Activated T-cell treated with anti-CD3 and anti-CD28 coated beads, Interleukin-2, amount 50 U/mL, for 1 hour (primary cell): ENCODE measurements at places on chromosomes 13 and 19.

DNA sequence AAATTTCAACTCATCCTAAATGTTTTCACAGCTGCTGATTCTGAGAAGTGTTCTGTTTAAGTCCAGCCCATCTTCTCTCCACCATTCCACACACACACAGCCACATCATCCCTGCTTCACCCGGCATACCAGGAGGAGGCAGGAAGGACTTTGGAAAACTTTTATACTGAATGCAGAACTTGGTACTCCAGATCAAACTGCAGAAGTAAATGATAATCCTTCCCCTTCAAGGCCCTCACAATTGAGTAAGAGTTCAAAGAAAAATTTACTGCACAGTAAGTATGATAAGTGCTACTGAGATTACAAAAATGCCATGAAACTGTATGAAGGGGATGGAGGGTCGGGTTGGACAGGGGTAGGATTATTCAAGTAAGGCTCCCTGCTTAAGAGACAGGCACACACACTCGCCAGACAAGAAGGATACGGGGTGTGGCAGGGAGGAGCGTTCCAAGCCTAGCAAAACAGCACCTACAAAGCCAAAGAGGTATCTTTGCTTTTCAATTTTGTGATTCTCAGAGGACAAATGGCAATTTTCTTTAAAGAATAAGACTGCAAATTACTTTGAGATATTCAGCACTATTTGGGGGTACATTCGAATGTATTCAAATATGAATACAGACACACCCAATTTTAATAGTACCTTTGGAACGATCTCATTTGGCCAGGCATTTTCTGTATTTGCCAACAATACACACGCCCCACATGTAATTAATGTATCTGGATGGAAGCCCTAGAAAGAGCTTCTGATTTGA lies 2.5 kb downstream of the USP12 start:
- no peak for DNase-seq

DNA sequence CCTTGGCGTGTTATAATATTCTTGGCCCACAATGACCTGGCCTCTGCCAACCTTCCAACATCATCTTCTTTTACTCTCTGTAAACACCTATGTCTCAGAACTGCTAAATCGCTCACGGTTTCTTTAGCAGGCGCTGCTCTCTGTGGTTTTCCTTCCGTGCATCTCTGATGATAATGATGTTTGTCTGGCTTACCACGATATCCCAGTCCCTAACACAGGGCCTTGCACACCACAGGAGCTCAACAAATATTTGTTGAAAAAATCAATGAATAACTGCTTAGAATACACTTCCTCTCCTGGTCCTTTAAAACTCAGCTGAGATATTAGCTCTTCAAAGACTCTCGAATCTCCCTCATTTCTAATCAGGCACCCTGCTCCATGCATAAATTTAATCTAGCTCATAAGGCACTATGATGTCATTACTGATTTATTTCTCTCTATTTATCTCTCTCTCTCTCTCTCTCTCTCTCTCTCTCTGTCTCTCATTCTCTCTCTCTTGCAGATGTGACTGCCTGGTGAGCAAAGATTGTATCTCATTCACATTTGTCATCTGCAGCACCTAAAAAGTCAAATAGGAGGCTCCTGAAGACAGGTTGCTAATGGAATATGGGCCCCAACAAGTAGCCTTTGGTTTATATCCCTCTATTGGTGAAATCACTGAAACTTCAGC lies 206.4 kb downstream of the NHLRC3 start:
- DNase-seq: no peak

GRCh38 chr13:22012686-22013085 lies 341.8 kb downstream of the FGF9 start:
- no peak for DNase-seq

DNA sequence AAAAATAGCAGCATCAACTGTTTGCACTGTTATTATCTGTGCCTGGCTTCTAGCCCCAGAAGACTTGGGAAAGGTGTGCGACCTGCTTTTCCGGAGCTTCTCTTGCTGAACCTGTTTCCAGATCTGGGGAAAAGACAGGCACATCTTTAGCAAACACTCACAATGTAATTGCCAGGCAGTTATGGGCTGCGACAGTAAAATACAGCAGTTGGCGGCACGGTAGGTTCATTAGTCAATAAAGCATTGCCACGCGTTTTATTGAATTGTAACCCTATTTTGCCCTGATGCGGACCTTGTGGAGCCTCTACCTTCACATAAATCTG lies 223.7 kb upstream of the TSHZ3 start:
- no peak for DNase-seq

DNA sequence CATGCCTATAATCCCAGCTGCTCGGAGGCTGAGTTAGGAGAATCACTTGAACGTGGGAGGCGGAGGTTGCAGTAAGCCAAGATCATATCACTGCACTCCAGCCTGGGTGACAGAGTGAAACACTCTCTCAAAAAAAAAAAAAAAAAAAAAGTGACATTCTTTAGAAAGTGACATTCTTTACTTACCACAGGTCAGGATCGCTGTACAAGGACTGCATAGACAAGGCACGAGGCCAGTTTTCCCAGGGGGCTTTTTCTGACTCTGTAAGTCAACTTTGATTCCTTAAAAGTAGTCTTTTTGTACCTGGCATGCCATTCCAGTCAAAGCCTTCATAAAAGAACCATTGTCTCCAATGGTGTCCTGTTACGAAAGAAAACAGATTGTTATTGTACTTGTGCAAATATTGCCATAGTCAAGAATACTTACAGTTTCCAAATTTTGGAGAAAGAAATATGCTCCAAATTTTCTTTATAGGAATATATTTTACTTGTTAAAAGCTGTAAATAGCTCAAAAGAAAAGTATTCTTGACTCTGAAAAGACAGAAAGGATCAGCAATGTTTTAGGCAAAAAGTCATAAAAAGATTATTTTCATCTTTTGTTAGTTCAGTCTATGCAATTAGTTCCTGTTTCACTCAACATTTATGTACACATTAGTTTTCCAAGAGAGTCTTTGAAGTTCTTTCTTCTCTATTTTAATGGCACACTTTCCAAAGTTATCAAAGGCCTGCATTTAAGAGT lies 39.3 kb downstream of the CEACAM1 start:
- no peak for DNase-seq

DNA sequence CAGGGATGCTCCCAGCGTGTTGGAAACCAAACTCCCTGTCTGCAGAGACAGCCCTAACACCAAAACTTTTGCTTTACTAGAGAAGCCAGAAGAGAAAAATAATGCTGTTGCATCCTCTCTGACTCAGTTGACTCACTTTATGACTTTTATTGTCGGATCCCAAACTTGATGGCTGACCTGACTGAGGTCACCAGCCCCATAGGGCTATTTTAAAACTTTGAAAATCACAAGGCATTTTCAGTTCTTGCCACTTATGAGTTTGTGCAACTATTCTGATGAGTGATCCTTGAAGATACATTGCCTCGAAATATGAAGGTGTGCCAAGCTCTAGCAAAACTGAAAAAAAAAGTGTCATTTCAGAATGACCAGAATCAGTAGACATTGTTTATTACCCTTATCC lies 320.2 kb downstream of the DLEU7 start:
- no peak for DNase-seq

- no peak for DNase-seq
Measured at GRCh38 chr13:74230984-74231501, 96.8 kb upstream of the KLF12 start.

DNA sequence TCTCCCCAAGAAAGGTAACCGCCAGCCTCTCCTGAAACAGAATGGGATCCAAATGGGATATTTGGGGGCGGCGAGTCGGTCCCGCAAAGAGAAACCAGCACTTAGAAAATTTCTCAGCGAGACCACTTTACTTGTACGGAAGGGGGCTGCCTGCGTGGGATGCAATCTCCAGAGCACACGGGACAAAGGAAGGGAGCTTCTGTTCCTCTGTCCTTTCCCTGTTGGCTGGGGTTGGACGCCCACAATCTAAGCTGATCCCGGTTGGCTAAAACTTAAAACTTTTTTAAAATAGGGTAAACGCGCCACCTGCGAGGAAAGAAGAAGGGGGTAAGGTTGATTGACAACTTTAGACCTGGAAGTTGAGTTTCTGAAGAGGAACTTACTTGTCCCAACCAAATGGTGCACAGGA lies 826 bp upstream of the BSG start:
- DNase-seq: no peak

- no peak for DNase-seq
Measured at GRCh38 chr13:40518481-40518882, 148.0 kb downstream of the FOXO1 start.

GRCh38 chr13:100707818-100708740 lies 33.5 kb upstream of the TMTC4 start:
- DNase-seq: no peak

DNA sequence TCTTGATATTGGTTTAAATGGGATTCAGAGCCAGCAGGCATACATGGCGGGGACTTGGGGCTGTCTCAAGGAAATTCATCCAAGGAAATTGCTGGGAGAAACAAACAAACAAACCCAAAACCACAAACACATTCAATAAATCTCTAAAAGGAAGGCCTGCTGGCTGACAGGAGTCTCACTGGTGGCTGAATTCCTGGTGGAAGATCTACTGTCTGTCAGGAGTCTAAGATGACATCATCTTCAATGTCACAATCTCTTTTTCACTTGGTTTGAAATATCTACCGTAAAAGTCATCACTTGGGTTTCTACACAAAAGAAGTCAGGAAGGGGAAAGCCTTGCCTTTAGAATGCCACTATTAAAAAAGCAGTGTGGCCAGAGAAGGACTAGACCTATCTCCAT lies 87.9 kb downstream of the KLF5 start:
- DNase-seq: no peak

DNA sequence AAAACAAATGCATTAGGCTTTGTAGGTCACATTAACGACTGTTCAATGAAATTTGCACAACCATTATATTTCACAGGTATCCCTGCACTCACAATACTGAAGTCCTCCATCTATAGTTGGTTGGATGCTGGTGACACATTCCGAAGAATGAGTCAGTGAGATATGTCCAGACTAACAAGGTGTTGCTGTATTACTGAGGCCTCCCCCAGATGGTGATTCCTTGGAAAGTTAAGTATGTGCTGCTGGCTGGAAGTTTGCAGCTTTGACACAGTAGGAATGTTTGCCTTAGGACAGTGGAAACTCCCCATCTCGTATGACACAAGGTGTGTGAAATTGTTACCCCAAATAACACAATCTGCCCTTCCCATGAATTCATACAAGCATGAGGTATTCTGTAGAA lies 46.6 kb downstream of the FGF14 start:
- DNase-seq: no peak

DNA sequence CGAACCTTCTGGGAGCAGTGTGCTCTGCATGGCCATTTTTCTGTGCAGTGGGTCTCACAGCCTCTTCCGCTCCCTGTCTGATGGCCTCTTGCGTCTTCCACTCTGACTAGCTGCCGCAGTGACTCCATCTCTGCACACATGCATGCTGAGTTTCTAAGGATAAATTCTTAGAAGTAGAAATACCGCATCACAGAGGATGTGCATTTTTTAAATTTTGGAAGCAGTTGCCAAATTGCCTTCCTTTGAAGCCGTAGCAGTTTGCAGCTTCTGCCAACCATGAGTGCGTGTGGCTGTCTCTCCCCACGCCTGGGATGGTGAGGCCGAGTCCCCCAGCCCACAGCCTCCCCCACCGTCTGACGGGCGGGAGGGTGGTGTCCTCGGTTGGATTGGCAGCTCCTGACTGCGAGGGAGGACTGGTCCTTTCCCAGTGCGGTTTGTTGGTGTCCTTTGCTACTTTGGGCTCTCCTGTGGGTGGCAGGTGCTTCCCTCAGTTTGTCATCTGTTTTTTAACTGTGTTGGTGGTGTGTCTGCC lies 9.8 kb downstream of the FZR1 start:
- DNase-seq: no peak

GRCh38 chr13:59766236-59766635 lies 397.5 kb downstream of the DIAPH3 start:
- no peak for DNase-seq

DNA sequence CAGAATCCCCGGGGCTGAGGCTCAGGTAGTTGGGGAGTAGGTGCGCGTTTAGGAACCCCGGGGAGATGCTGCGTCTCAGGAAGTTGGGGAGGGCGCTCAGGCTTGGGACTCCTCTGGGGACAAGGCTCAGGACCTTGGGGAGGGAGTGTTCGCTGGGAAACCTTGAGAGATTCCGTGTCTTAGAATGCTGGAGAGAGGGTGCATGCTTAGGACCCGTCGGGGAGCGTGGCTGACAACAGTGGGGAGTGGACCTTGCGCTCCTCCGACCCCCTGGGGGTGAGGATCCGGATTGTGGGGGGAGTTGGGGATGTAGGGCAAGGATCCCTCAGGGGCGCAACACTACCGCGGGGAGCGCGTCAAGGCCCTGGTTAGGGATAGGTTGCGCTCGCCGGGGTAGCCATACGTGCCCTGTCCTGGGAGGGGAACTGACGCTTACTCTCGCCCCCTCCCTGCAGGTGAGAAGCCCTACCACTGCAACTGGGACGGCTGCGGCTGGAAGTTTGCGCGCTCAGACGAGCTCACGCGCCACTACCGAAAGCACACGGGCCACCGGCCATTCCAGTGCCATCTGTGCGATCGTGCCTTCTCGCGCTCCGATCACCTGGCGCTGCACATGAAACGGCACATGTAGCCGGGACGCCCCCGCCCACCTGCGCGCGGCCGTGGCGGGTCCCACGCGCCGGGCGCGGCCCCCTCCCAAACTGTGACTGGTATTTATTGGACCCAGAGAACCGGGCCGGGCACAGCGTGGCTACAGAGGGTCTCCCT lies 2.0 kb downstream of the KLF2 start:
- peak; percentile 65 for DNase-seq

- no peak for DNase-seq
Measured at GRCh38 chr13:107866032-107866940, 349.1 kb downstream of the LIG4 start.

DNA sequence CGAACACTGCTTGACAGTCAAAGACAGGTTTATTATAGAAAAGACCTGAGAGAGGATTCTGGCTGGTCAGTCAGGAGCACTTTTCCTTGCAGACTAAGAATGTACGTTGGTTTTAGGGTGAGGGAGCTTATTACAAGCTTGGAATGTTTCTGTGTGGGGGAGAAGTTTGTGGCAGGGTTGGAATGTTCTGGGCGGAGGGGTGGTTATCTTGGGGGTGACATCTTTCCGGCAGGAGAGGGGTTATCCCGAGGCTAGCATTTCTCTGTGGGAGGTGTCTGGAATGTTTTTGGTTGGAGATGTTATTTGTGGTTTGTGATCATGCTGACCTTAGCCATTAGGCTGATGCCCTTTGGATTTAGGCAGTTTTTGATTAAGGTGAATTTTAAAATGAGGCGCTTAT lies 61.8 kb downstream of the ZNF136 start:
- DNase-seq: no peak

- DNase-seq: no peak
Measured at GRCh38 chr19:7393459-7393858, 44.7 kb downstream of the ARHGEF18 start.

DNA sequence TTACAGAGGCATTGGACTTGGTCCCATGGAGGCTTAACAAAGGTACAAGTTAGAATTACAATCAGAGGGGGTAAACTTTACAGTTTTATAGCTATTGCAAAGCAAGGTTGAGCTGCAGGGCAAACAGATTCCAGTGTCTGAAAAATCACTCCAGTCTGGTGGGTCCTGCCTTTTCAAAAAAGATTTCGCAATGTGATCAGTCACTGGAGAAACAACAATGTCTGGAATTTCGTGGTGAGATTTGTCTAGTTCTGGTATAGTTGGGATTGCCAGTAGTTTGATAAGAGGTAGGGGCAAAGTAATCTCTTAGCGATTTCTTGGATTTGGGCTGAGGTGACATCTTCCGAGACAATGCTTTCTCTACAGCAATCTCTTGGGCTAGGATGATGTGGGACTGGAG lies 1198.2 kb upstream of the PCDH9 start:
- DNase-seq: no peak

- no peak for DNase-seq
Measured at GRCh38 chr13:43676320-43676719, 110.5 kb downstream of the ENOX1 start.
